Activated CD4-positive, alpha-beta T cell treated with anti-CD3 and anti-CD28 coated beads, Interleukin-2, amount 10 ng/mL, durations not matched to agents 24 days and 14 days (primary cell): ENCODE measurements at places on chromosomes 2 and 18. TPM values are rescaled to one million over a fixed set of nuclear protein-coding genes. Genes with fewer than 3 reads are reported as not detected.

DNA sequence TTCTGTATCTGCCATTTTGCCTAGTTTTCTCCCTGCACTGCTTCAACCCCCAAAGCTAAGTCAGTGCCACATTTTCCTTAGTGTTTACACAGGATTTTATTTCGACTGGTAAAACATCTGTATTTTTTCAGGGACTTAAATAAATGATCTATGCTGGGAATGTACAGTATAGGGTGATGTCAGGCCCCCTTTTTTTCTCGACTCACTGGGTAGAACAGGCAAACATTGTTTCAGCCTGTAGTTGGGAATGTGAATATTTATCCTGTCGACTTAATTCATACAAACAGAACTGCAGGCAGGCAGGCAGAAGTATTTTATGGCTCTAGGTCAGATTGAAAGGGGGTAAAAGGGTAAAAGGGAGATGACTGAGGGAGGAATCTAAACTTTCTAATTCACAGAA lies 123.5 kb upstream of the ZFP36L2 start:
- DNase-seq = no peak

GRCh38 chr2:189726271-189726670 lies 36.3 kb downstream of the OSGEPL1 start:
- no peak for DNase-seq

DNA sequence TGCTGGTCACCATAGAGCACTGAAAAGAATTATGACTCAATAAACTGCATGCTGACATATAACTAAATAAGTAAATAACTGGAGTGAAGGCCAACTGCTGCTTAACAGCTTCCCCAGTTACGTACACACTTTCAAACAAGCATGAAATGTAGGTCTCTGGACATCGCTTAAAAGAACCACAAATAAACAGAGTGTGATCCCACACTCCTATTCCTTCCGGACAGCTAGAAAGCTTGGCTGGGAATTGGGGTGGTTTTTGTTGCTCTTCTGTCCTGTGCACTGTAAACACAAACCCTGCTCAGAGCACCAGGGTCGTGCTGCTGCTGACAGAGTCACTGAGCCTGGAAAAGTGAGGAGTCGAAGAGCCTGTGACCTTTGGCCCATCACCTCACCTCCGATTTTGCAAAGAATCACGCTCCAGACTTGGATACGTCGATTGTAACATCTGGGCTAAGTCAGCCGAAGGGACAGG lies 162.7 kb upstream of the NT5C1B start:
- no peak for DNase-seq

Gene GPR45
- not detected in 2 replicates for total RNA-seq

- DNase-seq = no peak
These were observed 44.1 kb downstream of the NCK2 start for GRCh38 chr2:105788670-105789290.

GRCh38 chr18:25144820-25145219 lies 207.1 kb downstream of the ZNF521 start:
- DNase-seq = no peak

GRCh38 chr2:120611961-120612360 lies 123.7 kb upstream of the GLI2 start:
- no peak for DNase-seq

Gene CYS1
- total RNA-seq = 0.24 and 0.63 TPM in 2 replicates

- DNase-seq = no peak
These were observed 2.4 kb upstream of the GPC1 start for GRCh38 chr2:240432820-240433801.

Gene TACR1
- total RNA-seq = not detected in 2 replicates

Gene DSG1
- not detected in 2 replicates for total RNA-seq

- DNase-seq = no peak
These were observed 7.8 kb downstream of the RNPEPL1 start for GRCh38 chr2:240576036-240576435.

Gene GKN2
- total RNA-seq = not detected in 2 replicates

DNA sequence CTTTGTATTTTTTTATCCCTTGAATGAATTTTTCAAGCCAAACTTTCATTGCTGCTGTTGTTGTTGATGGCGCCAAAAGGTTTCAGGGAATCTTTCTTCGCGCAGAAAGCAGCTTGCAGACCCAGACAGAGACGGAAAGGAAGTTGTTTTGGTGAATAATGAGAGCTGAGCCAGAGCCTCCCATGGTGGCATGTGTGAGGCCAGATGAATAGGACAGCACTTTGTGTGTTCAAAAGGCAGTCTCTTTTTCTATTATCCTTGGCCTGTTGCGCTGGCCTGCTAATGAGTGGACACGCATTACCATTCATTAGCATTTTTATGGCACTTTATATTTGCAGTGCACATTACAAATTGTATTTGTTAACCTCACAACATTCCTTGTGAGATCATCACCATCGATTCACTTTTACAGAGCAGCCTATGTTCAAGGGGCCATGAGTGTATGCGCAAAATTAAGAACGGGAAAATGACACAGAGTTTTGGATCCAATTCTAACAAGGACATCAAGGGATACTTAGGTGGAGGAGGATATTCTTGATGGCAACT lies 754.7 kb downstream of the BCL11A start:
- DNase-seq = no peak
